ENCODE measurements at places on chromosomes 12 and 14.

- peak; percentile 78 for DNase-seq
These were observed 449 bp upstream of the LTBP2 start for GRCh38 chr14:74612350-74613021.

DNA sequence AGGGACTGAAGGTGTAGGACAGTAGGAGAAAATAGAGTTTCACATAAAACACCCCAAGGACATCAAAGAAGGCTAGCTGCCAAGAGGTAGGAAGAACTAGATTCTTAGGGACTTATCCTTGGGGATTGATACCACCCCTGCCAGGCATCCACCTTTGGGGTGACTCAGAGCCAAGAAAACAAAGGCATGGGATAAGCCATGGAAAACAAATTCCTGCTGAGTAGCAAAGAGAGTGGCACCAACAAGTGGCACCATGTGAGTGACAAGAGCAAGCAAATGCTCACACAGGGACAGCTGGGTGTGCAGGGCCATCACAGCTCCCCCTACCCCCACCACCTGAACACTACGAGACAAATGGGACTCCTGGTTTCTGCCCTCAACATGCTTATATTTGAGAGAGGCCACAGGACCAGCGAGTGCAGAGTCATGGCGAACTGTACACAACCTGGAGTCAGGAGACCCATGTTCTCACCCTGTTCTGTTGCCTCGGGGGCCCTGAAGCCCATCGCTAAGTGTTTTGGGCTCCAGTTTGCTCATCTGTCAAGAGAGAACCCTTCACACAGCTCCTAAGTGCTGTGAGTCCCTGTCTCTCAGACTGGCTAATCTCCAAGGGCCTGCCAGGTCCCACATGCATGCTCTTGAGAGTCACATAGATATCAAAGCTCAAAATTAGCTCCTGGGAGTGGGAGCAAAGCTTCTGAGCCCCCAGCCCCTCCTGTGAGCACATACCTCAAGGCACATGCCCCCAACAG, 91.9 kb downstream of the DPF3 start:
- DNase-seq: peak; percentile 13

DNA sequence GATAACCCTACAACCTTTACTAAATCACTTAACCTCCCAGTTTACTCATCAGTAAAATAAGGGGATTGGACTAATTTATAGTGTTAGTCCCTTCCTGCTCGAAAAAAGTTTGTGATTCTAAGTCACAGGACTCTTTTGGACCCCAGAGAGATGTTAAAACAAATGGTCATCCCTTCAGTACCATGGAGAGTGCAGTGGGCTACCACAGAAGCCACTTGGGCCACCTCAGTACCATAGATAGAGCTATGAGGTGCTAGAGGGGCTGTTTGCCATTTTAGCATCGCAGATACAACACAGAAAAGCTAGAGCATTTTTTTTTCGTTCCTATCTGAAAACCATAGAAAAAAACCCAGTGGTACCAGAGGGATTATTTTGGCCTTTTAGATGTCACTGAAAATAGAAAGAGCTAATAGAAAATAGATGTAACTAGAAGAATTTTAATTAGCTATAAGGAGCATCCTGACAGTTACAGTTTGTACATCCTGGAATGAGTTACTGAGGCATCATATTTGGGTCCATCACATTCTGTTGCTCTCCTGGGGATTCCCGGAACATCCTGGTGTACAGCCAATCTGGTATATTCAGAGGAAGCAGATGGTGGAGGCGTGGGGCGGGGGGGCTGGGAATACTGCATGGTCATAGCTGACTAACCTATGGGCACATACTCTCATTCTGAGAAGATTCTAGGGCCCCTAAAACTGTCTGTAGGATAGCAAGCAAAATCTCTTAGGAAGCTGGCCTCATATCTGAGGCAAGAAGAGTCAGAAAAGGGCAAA, 2.8 kb downstream of the ZNF219 start:
- DNase-seq: peak; percentile 61

DNA sequence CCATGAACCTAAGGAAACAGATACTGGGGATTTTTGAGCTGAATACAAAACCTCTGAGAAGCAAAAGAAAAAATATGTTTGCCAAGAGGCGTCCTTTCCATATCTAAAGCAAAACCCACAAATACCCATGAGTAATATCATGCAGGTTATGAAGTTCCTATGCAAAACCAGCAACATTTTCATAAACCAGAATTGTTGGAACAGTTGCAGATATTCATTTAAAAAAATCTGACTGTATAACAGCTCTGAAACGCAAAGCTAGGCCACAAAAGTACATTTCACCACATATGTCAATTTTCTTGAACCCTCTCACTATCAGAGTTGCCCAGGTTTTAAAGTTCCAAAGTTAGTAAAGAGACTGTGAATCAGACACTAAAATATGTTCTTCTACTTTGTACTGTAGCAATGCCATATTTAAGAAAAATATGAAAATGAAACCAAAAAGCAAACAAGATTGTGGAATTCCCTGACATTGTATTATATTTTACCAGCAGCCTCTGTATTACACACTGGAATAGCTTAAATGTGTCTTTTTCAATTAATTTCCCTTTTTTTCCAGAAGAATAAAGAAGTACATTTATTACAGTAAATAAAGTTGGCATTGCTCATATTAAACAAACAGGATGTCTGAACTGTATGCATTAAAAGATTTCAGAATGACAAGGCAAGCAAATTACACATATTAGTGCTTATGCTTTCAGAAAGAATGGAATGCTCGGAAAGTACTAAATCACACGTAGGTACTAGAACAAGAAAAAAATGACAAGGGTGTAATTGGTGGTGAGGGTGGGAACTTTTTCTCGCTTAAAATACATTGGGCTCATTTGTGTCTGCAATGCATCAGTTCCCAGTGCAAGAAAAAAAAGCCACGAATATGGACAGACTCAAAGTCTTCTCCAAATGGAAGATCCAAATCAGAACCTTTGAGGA, 33.6 kb upstream of the HIF1A start:
- peak; percentile 29 for DNase-seq

GRCh38 chr12:111578276-111578970, 20.7 kb downstream of the ATXN2 start:
- DNase-seq: peak; percentile 90

DNA sequence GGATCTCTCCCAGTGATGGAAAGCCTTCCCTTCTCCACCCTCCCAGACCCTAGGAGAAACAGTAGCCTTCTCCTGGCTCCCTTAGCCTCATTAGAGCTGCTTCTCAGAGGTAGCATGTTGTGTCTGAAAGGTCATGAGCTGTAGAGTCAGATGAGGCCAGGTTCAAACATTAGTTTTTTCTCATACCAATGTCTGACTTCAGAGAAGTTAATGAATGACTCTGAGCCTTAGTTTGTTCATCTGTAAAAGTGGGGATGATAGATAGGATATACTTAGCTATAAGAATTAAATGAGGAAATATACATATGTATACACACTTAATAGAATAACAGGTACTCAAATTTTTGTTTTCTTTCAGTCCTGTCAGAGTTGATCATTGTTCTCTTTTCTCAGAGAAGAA, 523 bp downstream of the SLC6A13 start:
- DNase-seq: no peak

DNA sequence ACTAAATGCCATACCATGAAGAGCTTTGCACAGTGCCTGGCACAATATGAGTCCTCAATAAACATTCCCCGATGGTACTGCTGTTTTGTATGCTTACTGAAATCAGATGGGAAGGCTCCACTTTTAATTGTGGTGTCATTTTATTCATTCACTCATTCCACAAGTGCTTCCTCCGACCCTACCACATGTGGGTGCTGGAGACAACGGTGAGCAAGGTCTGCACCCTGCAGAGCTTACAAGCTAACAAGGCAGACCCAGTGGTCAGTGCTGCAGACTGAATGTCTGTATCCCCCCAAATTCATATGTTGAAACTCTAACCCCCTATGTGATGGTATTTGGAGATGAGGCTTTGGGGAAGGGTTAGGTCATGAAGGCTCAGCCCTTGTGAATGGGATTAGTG, 48.3 kb downstream of the RFX4 start:
- DNase-seq: no peak

- DNase-seq: no peak
These were observed 219.9 kb downstream of the CHST11 start for GRCh38 chr12:104676636-104677035.

- DNase-seq: peak; percentile 57
These were observed 169.2 kb downstream of the PIK3C2G start for GRCh38 chr12:18430425-18431048.

DNA sequence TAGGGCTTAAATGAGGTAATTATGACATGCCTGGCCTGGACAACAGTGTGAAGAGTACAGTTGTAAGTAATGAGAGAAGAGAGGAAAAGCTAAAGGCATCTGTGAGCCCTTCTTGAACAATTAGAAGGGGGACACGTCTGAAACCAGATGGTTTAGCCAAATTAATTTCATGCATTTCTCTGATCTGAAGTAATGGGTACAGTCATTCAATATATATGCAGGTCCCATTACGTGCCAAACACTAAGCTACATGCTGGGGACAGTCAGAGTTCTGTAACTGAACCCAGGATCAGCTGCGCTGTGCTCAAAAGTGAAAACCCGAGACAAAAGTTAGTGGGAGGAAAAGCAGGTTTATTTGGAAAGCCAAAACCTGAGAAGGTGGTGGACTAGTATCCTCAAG, 207.2 kb upstream of the TMTC1 start:
- peak; percentile 30 for DNase-seq

DNA sequence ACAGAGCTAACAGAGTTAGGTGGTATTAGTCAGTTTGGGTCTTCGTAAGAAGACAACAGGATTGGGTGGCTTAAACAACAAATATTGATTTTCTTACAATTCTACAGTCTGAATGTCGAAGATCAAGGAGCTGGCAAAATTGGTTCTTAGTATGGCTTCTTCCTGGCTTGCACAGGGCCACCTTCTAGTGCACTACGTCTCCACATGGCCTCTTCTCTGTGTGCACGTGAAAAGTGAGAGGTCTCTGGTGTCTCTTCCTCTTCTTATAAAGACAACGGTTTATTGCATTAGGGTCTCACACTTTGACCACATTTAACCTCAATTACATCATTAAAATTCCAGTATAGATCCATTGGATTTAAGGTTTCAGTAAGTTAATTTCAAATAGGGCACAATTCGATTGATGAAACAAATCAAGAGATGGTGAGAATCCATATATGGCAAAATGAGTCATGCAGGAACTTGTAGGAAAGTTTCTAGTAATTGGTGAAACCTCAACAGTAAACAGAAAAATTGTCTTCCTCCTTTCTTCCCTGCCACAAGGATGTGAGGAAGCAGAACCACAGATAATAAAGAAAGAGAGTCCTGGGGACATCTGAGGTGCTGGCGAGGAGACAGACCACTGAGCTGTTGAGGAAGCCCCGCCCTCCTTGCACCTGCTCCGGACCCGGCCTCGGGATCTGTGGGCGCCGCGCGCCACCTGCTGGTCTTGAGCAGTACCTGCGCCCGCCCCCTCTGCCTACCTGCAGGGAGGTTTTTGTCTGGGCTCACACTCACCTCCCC, 846.7 kb downstream of the TMEM121 start:
- no peak for DNase-seq

- no peak for DNase-seq
These were observed 6.4 kb upstream of the ALX1 start for GRCh38 chr12:85273381-85274314.

GRCh38 chr12:124738636-124739467, 124.8 kb downstream of the SCARB1 start:
- DNase-seq: peak; percentile 75

DNA sequence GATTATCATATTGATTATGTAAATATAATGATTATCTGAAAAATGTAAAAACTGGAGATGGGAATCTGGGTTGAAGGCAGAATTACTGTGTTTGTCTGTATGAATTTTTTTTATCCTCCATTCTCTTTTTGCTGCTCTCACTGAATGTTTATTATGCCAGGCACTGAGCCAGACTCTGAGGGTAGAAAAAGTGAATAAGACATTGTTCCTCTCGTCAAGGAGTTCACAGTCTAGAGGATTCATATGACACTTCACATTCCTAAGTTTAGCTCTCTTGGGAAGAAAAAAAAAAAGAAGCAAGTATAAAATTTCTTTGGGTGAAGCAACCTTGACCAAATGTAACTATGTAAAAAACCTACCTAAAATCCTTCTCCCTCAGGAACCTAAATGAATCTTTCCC, 120.9 kb upstream of the LMO3 start:
- DNase-seq: no peak

- no peak for DNase-seq
These were observed 227.0 kb downstream of the ALG10 start for GRCh38 chr12:34249271-34249670.

DNA sequence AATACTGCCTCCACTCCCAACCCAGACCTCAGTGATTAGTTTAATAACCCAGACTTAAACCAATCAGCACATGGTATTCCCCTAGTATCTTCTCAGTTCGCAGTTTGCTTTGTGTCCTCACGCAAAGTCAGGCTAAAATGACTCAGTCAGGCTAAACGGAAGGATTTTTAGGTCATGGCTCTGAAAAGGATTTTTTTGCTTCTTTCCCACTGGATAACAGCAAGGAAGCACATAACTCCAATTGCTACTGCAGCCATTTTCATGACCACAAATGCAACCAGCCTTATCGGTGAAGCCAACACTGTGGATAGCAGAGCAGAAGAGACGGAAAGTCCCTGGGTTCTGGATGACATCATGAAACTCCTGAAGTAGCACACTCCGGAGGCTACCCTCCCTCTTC, 67.7 kb downstream of the ZC3H14 start:
- peak; percentile 55 for DNase-seq

- no peak for DNase-seq
These were observed 115.7 kb downstream of the PTPRQ start for GRCh38 chr12:80559766-80560165.

DNA sequence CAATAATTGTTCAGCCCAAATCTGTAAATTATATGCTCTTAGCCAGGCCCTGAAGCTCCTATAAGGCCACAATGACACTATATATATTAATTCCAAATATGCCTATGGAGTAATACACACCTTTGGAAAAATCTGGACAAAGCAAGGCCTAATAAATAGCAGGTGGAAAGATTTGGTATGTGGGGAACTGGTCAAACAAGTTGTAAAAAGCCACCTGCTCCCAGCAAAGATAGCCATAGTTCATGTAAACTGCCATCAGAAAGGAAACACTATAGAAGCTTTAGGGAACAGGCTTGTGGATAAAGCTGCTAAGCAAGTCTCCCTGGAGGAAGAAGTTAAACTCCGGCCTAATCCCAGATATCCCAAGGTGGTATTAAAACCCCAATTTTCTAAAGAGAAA, 29.7 kb downstream of the PRMT8 start:
- DNase-seq: no peak

GRCh38 chr14:54813081-54813480, 89.5 kb downstream of the GCH1 start:
- no peak for DNase-seq

GRCh38 chr14:94345344-94346064, 22.4 kb upstream of the SERPINA6 start:
- peak; percentile 98 for DNase-seq

- DNase-seq: no peak
These were observed 2.9 kb downstream of the RBM23 start for GRCh38 chr14:22915886-22916521.

GRCh38 chr12:19462406-19462805, 23.1 kb downstream of the AEBP2 start:
- no peak for DNase-seq

DNA sequence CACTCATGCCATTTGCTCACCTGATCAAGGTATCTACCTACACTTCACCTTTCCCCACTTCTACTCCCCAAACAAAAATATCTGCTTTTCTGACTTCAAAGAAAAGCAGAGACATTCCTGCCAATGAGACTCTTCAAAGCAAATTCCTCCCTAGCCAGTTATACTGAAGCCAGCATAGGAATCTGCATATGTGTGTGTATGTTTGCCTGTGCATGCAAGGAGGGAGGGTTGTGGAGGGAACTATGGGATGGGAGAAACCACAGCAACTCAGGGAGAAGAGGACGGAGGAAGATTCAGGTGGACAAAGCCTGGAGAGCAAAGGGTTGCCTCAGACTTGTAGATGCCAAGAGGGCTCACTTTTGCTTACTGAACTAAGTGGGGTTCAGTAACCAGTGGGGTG, 26.4 kb upstream of the VDR start:
- DNase-seq: no peak
